ENCODE measurements at places on chromosomes 16 and 17.

DNA sequence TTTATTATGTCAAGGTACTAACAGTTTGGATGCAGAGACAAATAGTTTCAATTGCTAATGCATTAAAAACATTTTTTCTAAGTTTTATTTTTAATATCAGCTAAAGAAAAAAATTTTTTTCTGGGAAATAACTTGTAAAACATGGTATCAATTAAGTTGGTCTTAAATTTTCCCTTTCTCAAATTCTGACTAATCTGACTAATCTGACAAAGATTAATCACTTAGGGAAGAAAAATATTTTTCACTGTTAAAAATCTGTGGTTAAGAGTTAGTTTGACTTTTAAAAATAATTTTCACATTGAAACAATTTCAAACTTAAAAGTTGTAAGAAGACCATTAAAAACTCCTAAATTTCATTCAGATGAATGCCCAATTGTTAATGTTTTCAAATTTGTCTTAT, 74.6 kb downstream of the MYO1D start:
- no peak for DNase-seq

- no peak for DNase-seq
Measured at GRCh38 chr17:65064452-65065019, 8.0 kb upstream of the GNA13 start.

DNA sequence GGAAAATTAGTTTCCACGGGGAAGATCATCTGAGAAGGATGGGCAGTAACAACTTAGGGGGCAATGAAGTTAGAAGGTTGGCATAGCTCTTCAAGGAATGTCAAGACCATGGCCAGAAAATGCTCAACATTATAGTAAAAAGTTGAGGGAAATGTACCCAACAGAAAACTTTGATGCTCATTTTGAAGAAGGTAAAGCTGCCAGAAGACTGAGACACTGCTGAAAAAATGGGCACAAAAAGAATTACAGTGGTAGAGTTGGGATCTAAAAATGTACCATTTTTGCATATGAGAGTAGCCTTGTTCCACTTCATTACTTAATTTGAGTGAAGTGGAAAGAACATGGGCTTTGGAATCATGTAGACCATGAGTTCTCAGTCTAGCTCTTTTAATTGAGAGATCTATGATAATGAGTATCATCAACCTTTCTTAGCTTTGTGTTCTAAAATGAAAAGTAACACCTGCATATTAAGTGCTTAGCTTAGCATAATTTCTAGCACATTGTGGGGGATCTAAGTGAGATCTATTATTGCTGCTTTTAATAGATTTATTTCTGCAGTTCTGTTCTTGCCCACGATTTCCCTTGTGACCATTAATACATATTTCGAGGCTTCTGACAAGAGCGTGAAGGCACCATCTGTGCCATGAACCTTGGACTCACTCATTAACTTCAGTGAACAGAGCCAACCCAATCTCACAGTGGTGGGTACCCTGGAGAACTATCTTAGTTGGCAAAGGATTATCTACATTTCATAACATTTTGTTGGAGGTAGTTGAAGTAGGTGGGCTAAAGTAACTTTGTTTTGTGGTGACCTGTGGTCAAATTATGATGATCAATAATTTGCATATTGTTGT, 3.0 kb downstream of the NACA2 start:
- no peak for DNase-seq

GRCh38 chr17:77613627-77614026, 344.9 kb upstream of the TNRC6C start:
- no peak for DNase-seq

DNA sequence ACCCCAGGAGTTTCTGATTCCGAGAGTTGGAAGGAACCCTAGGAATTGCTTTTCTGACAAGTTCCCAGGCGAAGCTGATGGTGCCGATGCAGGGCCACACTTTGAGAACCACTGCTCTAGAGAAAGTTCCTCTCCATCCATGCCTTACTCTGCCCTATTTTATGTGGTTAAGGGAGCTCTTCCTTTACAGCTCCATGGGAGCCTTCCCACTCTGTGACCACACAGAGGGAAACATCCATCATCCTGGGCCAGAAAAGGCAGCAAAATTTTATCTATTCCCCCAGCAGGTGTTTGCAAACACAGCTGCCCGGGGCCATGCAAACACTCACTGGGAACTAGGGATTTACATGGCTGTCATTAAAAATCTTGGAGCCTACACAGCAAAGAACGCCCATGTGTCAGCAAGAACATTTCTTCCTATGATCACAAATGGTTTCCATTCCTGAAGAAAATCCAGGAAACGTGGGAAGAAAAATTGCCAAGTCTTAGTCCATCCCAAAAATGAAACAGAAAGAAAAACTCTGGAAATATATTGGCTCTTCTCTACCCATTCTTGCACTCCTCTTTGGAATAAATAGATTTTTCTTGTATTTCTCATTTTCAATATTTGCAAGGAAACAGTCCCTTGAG, 252.7 kb downstream of the PMP22 start:
- no peak for DNase-seq

- peak; percentile 52 for DNase-seq
Measured at GRCh38 chr17:45132572-45133463, 503 bp upstream of the PLCD3 start.

GRCh38 chr16:81457326-81458133, 12.9 kb downstream of the CMIP start:
- DNase-seq = no peak

- DNase-seq = no peak
Measured at GRCh38 chr17:15920758-15921239, 24.1 kb upstream of the ADORA2B start.

DNA sequence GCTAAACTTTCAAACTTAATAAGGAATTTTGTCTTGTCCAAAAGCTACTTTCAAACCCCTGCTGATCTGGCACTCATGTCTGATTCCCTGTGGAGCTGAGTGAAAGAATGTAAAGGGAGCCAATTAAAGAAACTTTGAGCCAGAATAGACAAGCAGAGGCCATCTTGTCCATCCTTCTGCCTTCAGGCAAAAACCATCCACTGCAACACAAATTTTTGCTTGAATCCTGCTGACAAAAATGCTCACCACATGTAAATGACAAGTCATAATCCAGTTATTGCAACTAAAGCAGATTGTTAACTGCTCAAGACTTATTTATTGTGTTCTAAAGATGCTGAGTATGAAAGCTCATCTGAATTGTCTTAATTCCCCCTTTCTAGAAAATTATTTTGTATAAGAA, 124.0 kb upstream of the HLF start:
- DNase-seq = no peak

DNA sequence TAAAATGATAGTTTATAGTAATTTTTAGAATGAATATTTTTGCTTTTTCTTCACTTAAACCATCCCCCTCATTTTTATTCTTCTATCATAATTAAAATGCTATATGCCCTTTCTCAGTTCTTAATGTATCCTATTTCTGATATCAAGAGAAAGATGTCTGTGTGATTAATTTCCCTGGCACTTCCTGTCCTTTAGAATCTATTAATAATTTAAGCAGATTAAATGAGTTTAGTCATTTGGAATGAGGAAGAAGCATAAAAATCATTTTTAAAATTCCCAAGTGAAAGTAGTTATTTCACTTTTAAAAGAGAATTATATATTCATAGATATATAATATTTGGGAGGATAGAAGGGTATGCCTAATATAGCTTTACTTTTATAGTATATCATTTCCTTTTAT, 27.8 kb upstream of the CDR2 start:
- no peak for DNase-seq

DNA sequence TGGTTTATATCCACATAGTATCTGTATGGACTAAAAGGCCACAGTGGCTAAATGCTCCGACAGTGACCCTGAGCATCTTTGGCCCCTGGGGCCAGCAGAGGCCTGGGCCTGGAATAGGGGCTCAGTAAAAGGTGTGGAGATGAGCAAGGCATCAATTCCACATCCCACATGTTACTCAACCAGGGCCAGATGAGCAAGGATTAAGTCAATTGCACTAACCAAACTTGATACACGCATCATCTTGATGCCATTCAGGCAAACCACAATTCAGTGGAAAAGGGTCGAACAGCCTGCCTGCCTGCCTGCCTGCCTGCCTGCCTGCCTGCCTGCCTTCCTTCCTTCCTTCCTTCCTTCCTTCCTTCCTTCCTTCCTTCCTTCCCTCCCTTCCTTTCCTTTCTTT, 53.5 kb upstream of the DNAJA2 start:
- no peak for DNase-seq

DNA sequence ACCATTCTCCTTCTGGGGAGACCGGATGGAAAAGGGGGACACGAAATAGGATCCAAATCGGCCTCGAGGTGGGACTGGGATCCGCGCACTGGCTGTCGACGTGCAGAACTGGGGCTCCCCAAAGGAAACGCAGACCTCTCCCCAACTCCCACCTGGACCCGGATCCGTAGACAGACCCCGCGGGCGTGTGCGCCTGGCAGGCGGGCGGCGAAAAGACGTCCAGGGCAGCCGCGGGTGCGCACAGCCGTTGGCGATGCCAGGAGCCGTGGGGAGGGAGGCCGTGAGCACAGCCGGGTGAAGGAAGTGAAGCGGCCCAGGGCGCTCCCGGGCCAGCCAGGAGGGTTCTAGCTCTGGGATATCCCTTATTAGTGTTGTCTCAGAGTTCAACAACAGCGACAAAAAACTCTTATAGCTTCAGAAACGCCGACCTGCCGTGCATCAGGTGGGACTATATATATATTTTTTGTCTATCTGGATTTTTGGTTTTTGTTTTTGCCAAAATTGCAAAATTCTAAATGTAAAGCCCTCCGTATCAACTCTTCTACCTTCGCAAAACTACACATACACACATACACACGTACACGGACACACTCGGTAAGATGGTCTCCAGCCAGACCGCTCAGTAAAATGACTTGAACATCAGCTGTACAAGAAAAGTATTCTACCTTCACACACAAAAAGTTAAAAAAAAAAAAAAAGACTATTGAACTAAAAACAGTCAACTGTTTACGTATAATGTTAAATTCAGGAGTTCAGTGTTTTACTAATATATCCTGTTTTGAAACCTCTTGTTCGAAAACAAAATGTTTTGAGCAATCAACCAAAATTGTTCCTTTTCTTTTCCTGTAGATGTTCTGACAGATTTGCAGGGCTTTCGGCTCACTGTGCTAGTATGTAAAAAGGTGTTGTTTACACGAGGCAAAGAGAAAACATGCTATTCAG, 5.2 kb upstream of the AATF start:
- DNase-seq = no peak

DNA sequence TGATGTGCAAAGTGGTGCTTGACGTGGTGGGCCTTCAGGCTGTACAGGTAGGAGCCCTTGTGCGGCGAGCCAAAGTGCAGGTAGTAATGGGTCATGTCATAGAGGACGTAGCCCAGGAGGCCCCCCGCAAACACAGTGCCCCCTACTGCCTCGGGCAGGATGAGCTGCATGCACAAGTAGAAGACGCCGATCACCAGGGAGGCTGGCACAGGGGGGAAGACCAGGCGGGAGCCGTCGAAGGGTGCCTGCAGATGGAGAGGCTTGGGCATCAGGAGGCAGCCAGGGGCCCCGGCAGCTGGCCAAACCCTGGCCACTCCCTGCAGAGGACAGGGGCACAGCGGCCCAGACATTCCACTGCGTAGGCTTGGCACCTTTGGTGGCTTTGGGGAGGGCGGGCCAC, 15.7 kb upstream of the MLKL start:
- DNase-seq = no peak

DNA sequence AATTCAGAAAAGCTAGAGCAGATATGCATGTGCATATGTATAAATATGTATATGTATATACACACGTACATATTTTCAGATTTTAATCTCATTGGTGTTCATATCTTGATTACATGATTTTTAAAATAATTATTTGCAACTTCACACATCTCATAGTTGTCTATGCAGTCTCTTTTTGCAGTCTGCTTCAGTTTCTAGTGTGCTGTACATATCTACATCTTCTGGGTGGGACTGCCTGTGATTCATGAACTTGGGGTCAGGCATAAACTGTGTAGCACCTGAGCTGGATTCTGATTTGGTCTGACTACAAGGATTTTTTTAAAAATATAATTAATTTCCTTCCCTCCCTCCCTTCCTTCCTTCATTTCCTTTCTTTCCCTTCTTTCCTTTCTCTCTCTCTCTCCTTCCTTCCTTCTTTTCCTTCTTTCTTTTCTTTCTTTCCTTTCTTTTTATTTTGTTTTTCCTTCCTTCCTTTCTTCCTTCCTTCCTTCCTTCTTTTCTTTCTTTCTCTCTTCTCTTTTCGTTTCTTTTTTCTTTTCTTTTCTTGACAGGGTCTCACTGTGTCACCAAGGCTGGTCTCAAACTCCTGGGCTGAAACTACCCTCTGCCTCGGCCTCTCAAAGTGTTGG, 96.5 kb downstream of the TANGO6 start:
- no peak for DNase-seq

DNA sequence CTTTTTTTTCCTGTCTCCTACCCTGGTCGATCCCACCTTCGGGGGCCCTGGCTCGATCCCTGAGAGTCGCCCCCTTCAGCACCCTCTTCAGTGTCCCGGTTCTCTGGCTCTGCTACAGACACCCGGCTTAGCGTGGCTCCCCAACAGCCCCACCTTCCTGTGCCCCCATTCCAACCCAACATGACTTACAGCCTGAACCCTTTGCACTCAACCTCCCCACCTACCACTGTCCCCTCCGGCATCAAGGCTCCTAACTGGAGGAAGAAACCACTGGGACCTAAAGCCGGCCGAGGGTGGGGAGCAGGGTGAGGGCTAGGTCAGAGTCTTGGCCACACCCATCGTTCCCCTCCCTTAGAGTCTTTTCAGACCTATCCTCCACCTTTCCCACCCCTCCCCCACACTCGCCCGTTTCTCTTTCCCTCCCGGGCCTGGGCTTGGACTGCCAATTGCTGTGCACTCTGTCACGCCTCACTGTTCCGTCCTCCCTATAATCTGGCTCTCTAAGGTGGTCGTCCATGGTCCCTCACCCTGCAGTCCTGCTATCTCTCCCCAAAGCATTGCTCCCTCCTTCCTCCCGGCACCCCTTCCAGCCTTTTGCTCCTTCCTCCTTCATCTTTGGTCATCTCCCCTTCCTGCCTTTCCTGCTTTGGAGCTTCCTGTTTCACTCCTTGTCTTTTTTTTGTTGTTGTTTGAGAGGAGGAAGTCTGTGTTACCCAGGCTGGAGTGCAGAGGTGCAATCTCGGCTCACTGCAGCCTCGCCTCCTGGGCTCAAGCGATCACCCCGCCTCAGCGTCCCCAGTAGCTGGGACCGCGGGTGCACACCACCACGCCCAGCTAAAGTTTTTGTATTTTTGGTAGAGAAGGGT, 890 bp upstream of the CLDN7 start:
- DNase-seq = no peak

GRCh38 chr16:88274847-88275246, 107.9 kb upstream of the ZNF469 start:
- no peak for DNase-seq
